HepG2 (cell line): ENCODE measurements at places on chromosomes 13 and 19.

DNA sequence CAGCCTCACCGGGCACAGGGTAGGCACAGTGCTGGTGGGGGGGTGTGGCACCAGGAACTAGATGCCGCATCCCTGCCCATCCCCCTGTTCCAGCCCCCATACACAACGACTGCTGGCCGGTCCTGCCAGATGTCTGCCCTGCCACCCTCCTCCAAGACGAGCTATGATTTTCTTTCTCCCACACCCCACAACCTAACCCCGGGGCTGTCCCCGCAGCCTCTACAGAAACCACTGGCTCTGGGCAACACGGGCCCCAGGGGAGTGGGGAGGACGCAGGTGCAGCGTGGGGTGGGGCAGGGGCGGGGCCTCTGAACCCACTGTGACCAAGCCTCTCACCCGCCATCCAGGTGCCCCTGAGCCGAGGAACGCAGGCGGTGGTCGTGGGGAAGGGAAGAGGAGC is 15.5 kb downstream of the PGLS start:
- DNase-seq = no peak

GRCh38 chr19:3897936-3898335 is 17.5 kb downstream of the ATCAY start:
- no peak for DNase-seq

- no peak for DNase-seq
These were observed 451.0 kb upstream of the SLC10A2 start for GRCh38 chr13:103517066-103517767.

GRCh38 chr13:49890376-49890775 is 45.8 kb downstream of the SPRYD7 start:
- DNase-seq = no peak

GRCh38 chr19:52351512-52351911 is 15.5 kb downstream of the ZNF610 start:
- no peak for DNase-seq

DNA sequence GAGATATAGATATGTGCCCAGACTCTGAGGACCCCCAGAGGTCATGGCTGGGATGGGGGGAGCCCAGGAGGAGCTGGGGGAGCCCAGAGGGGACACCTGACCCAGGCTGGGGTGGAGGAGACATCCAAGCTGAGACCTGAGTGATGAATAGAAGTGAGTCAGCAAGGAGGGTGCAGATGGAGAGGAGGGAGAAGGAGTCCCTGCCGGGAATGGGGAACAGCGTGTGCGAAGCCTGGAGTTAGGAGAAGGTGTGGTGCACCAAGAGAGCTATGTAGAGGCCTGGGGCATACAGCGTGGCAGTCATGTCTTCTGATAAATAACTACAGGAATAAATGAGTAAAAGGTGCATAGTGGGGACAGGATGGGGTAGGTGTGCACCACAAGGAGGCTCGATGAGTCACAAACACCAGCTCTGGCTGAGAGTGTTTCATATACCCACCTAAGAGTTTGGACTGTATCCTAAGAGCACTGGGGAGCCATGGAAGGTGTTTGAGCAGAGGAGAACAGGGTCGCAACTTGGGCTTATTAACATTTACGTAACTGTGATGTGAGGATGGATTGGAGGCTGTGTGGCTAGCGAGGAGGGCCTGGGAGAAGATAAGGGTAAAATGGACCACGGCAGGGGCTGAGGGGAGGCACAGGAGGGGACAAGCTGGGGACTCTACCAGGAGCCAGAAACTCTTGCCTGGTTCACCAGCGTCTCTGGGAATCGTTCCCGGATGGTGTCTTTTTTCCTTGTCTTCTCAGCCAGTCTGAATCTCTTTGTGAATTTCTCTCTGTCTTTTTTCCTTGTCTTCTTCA is 1.4 kb downstream of the CEACAM18 start:
- no peak for DNase-seq

- DNase-seq = no peak
These were observed 3.4 kb downstream of the URI1 start for GRCh38 chr19:29945433-29945832.

DNA sequence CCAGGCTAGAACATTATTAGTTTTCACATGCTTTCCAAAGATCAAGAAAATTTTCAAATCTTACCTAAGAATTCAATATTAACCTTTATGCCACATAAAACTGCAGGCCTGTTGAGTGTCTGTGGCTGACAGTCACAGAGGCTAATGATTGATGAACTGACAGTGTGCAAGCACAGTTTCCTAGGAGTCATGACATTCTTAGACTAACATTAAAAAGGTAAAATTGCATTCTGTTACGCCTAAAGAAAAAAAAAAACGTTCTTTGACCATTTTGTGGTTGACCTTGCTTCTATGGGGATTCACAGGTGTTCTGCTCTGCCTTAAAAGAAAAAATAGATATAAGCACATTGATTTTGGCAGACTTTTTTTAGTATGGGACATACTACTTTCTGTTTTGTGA is 1776.2 kb downstream of the PCDH9 start:
- DNase-seq = no peak

GRCh38 chr19:40663695-40664692 is 26.5 kb downstream of the NUMBL start:
- DNase-seq = no peak

DNA sequence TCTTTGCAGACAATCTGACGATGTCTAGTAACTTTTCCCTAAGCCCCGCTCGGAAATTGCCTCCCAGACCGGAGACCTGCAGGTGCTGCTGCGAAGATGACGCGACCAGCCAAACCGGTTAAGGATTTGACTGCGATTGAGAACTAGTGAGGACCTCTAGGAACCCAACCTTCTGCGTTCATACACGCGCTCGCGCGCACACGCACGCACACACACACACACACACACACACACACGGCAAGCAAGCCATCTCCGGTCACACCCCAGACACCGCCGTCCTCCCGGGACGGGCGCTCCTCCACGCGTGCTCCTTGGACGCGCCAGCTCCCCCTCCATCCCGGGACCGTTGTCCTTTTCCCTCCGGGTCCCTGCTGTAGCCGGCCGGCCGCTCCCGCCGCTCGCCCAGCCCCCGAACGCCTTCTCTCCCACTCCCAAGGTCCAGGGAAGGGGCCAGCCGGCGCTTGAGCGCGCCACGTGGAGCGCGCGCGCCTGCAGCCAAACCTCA is 1.2 kb downstream of the TBC1D4 start:
- DNase-seq = peak; percentile 53

DNA sequence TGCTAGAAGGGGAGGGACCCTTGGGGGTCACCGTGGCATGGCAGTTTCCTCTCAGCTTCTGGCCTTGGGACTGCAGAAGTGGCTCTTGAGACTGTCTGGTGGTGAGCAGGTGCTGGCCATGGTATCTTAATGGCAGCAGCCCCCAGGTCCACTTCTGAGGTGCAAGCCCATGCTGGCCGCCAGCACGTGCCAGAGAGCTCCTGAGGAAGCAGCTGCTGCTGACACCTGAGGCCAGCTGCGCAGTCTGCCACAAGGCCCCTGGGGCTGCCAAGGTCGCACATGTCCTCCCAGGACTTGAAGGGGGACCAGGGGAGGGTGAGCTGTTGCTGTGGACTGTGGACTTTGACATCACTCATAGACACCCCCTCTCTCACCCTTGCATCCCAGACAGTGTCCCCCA is 48.0 kb downstream of the NFIX start:
- no peak for DNase-seq

GRCh38 chr13:48320891-48321510 is 17.4 kb downstream of the RB1 start:
- DNase-seq = no peak

- DNase-seq = no peak
These were observed 29.6 kb downstream of the KLF5 start for GRCh38 chr13:73088332-73088935.

DNA sequence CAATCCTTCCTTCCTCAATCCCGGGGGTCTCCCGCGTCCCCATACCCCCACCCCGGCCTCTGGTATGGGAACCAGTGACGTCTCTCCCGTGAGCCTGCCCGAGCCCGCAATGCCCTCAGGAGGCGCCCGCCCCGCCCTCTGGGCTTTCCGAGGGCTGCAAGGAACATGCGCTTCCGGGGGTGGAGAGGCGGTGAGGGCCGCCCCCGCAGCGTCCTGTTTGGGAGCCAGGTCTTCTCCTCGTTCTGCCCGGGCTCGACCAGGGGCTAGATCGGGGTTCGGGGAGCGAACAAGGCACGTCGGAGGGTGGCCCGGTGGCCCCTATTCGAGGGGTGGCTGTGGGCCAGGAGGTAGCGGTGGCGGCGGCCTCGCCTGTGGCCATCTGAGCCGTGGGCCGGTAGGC is 6.6 kb upstream of the TEX101 start:
- no peak for DNase-seq

GRCh38 chr19:57829316-57829715 is 783 bp upstream of the ZNF587B start:
- DNase-seq = peak; percentile 59

- no peak for DNase-seq
These were observed 650.1 kb downstream of the FGF9 start for GRCh38 chr13:22320991-22321390.

DNA sequence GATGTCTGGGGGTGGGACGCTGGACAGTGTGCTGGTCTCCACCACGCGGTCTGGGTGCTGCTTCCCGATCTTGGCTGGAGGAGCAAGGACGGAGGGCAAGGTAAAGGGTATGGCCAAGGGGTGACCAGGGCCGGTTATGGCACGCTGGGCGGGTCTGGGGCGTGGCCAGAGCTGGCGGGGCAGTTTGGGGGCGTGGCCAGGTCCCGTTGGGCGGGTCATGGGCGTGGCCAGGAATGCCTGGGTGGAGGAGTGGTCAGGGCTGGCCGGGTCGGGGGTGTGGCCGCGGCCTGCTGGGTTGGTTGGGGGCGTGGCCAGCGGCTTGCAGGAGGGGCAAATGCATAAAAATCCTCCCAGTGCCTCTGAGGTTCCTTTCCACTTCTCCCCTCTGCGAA is 19.2 kb downstream of the GPX4 start:
- peak; percentile 29 for DNase-seq
